Body of pancreas (tissue), 4 donors: ENCODE measurements at places on chromosomes 5 and 9.

DNA sequence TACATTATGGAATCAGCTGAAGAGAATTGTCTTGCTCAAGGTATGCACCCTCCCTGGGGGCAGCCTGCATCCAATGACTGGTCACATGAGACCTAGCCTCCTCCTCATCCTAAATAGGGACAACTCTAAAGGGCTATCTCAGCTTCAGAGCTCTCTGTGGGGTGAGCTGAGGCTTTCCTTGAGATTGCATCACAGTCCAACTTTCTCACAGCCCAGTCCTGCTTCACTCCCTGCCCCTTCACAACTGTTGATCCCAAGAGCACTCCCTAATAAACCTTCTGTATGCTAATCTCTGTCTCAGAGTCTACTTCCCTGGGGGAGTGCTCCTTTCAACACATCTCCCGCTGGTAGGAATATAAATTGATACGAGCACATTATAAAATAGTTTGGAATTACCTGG lies 44.1 kb upstream of the ERBIN start:
- no peak for DNase-seq

GRCh38 chr9:84969084-84969483 lies 299.6 kb downstream of the NTRK2 start:
- DNase-seq: no peak

- DNase-seq: no peak
Measured at GRCh38 chr5:125181159-125181558, 434.7 kb upstream of the ZNF608 start.

DNA sequence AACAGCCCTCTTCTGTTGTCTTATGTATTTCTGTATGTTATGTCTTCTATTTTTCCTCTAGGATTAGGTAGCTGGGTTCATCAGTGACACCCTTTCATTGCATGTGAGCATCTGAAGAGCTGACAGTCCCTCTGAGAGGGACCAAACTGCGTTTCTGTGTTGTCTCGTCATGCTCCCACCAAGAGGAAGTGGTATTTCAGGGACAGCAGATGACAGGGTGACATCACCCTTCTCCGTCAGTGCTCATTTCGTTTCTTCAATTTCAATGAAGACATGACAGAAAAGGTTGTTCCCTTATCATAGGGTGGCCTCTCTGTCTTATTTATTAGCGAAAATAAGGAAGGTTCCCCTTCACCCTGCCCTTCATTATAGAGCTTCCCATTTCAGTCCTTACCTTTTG lies 225.9 kb upstream of the NR4A3 start:
- DNase-seq: no peak

- no peak for DNase-seq
Measured at GRCh38 chr5:79235261-79235633, 684 bp upstream of the JMY start.

DNA sequence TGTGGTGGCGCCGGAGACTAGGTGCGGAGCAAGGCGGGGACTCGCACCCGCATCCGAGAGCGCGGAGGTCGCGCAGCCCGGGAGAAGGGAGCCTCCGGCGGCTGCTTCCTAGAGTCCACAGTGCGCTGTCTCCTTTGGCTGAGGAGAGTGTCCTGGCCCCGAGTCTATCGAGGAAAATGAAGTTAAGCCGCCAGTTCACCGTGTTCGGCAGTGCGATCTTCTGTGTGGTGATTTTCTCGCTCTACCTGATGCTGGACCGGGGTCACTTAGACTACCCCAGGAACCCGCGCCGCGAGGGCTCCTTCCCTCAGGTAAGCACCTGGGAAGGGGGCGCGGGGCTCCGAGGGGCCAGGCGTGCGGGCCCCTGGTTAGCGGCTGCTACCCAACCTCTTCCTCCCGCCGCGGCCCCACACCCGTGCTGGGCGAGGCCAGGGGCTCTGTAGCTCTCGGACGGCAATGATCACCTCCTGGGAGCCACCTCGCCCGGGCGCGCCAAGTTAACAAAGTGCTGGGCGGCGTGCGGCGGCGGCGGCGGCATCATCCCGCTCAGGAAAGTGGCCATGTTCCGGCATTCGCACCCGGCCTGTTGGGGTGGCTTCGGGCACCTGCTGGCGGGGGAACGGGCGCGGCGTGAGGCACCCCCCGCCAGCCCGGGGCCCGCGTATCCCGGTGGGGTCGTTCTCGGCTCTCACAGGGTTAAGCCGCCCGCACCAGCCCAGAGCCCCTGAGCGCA lies 681 bp downstream of the MAN2A1 start:
- peak; percentile 39 for DNase-seq

GRCh38 chr5:160619381-160619780 lies 197.7 kb downstream of the PTTG1 start:
- DNase-seq: no peak

DNA sequence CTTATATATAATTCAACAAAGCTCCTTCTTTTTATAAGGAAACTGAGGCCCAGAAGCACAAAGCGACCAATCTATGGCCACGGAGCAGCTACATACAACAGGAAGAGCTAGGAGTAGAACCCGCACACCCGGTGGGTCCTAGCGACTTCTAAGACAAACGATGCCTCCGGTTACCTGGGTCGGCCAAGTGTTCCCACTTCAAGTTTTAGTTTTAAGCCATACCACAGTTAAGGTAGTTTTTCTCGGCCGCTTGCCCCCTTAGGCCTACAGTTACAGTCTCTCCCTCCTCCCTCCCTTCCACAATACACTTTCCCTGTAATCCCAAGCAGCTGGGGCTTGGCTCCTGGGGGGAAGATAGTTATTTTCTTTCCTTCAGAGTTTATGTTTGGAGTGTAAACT lies 533 bp downstream of the SREK1IP1 start:
- no peak for DNase-seq

DNA sequence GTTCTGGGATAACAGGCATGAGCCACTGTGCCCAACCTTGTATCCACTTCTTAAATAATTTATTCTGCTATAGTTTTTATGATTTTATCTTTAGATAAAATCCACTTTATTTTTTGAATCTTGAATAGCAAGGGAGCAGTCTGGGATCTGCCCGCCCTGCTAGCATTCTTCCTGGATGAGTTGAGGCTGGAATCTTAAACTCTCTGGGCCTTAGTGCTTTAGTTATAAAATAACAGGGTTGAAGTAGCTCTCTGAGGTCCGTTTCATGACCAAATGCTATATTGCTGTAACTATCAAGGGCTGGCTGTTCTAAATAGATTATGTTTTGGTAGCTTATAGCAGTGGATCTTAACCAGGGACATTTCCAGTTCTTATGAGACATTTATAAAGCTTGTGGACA lies 20.8 kb downstream of the ACER2 start:
- no peak for DNase-seq

DNA sequence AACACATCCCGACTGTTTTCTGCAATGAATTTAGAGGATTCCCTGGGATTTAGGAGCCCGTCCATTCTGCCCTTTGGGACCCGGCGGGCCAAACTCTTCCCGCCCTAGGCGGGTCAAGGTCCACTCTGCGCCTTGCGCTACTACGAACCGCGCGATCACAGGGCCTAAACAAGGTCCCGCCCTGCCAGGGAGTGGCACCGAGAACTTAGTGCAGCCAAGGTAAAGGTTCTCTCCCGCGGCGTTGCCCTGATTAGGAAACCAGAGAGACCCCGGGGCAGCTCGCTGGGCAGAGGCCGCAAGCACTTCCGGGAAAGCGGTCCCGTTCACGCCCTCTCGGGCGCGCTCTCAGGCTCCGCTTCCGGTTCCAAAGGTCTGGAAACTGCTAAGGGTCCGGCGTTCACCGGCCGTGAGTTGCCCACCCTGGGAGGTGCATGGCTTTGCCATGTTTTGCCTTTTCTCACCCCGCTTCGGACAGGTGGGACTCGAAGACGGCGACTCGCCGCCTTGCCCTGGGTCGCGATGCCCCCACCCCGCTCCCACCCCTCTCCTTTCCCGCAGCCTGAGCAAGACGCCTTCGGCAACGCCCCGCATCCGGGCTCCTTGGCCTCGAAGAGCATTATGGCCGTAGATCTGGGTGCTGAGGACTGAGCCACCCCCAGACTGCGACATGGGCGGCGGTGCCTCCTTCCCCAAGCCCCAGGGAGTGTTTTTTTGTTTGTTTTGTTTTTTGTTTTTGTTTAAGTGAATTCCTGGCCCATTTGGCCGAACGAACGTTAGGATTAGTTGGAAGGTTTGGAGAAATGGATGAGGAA lies 23.4 kb downstream of the HNRNPK start:
- DNase-seq: peak; percentile 80

- no peak for DNase-seq
Measured at GRCh38 chr9:99852617-99853016, 30.9 kb downstream of the NR4A3 start.

DNA sequence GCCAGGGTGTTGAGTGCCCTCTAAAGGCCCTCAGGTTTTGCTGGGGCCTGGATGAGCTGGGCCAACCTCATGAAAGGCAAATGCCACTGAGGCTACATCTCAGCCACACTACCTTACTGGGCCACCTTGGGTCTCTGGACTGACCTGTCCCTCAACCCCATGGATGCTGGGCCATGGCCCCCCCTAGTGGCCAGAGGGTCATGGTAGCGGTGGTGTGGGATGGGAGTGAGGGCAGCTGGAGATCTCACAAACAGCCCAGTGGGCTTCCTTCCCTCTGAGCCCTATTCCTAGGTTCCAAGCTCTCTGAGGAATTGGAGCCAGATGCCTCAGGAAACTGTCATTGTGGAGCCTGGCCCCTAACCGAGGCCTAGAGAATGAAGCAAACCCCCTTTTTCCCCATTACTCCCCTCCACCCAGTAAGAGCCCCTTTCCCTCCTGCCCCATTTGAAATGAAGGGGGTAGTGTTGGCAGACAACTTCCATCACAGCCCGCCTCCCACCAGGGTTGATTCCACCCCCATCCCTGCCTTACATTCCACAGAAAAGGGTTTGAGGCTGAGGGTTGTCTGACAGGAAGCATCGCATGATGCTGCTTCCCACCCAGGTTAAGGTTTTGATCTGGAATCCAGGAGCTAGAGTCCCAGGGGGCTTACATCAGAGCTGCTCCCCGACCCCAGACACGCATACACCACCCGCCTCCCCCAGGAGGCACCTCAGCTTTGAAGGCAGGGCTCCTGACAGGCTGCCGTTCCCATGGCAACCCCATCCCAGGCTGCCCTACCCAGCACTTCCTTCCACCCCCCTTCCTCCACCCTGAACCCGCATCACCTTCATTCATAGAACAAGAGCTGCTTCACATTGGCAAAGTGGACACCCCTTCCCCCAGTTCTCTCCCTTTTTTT lies 63.9 kb downstream of the PCDH1 start:
- DNase-seq: peak; percentile 59

DNA sequence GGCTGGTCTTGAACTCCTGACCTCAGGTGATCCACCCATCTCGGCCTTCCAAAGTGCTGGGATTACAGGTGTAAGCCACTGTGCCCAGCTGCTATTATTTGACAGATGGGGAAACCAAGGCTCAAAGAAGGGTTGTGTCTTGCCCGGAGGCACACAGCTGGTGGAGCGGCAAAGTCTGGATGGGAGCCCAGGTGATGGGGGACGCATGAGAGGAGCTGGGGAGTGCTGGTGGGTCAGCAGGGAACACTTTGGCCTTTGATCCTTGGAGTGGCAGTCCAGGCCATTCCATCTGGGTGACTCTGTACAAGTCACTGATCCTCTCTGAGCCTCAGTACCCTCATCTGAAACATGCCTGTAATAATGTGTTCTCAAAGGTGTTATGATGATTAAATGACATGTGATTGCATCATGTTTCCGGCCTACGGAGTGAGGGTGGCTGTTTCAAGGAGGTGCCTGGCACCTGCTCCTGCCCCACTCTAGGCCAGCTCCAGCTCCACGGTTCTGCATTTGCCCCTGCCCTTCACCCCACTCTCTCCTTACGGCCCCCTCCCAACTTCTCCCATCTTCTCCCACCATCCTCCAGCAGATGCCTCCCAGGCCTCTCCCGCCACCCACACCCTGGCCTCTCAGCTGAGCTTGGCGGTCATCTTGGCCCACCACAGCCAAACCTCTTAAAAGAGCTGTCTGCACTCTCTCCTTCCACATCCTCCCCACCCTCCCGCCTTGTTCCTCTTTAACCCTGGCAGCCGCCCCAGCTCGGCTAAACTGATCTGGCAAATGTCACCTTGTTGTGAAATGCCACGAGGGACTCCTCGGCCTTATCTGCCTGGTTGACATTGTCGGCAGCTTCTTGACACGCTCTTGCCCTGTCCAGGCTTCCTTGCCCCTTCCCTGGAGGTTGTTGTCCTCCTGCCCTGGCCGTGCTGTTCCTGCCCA lies 5.5 kb upstream of the DBN1 start:
- DNase-seq: peak; percentile 73

DNA sequence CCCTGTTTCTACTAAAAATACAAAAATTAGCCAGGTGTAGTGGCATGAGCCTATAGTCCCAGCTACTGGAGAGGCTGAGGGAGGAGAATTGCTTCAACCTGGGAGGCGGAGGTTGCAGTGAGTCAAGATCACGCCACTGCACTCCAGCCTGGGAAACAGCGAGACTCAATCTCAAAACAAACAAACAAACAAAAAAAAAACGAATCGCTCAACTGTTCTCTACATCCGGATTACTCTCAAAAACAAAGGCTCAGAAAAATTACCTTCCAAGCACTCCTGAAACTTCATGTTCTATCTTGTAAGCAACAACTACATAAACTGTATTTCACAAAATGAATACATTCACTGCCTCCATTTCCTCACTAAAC lies 14.0 kb downstream of the UBAP2 start:
- DNase-seq: no peak

DNA sequence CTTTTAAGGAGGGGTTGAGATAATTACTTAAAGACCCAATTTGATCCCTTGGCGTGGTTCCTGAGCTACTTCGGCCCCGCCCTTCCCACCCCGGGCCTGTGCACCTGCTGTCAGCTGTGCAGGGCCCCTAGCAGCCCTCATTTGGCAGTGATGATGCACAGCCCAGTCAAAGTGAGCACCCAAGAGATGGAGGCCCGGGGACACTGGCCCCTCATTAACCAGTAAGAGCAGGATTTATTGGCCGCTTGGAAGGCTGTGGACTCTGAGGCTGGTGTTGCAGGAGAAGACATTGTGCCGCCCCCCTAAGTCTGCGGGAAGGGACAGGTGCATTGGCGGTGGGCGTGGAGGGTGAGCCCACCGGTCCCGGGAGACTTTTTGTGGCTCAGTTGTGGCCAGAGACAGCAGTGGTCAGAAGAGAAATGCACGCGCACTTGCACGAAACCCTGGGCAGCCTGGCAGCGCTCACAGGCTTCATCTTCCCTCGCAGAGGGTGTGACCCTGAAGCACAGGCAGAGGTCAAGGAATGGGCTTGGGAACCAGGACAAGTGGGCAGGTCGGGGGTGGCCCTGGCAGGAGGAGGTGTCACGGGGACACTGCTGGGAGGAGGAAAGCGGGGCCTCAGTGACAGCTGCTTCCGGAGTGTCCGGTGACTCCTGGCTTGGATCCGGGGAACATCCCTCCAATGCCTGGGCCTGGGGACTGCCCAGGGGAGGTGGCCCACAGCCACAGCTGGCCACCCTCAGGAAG lies 74.0 kb upstream of the RXRA start:
- no peak for DNase-seq

GRCh38 chr5:75361310-75361709 lies 24.3 kb downstream of the HMGCR start:
- peak; percentile 48 for DNase-seq

GRCh38 chr5:135480511-135480910 lies 28.4 kb upstream of the TIFAB start:
- DNase-seq: no peak

DNA sequence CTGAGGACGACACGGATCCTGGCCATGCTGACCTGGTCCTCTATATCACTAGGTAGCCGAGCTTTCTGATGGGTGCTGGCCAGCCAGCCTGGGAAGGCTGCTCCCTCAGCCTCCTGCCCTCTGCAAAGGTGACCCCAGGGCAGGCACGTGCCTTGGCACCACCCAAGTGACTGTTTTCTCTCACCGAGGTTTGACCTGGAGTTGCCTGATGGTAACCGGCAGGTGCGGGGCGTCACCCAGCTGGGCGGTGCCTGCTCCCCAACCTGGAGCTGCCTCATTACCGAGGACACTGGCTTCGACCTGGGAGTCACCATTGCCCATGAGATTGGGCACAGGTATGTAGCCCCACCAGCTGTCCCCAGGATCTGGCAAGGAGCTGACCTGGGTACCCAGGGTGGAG lies 3.8 kb downstream of the ADAMTS13 start:
- no peak for DNase-seq
